Hair follicle dermal papilla cell (primary cell): ENCODE measurements at places on chromosomes 13 and 19. TPM values are rescaled to one million over a fixed set of nuclear protein-coding genes. Genes with fewer than 3 reads are reported as not detected.

The SCN1B gene
- total RNA-seq, result 3.1 and 3.4 TPM in 2 replicates

The MBOAT7 gene
- 19.1 and 32.5 TPM in 2 replicates for total RNA-seq

The OR7G1 gene
- not detected in 2 replicates for total RNA-seq

The CLEC17A gene
- total RNA-seq, result not detected in 2 replicates

The HTR2A gene
- total RNA-seq, result 0.49 and 2.3 TPM in 2 replicates

The HRC gene
- not detected in 2 replicates for total RNA-seq

The ZNF682 gene
- 1.8 and 2.8 TPM in 2 replicates for total RNA-seq

The TGFBR3L gene
- total RNA-seq, result 0.32 and 0.73 TPM in 2 replicates

The TEX101 gene
- not detected in 2 replicates for total RNA-seq

The CD22 gene
- not detected in 2 replicates for total RNA-seq

The ICAM5 gene
- 1.5 TPM in 1 of 2 replicates, not detected in the other for total RNA-seq

The MYO1F gene
- 0.85 and 2.8 TPM in 2 replicates for total RNA-seq

The ZNF90 gene
- 1.1 and 1.3 TPM in 2 replicates for total RNA-seq

The FREM2 gene
- total RNA-seq, result 0.16 TPM in 1 of 2 replicates, not detected in the other

The KIR2DL4 gene
- total RNA-seq, result not detected in 2 replicates

The RELB gene
- 12.1 and 13.5 TPM in 2 replicates for total RNA-seq

The IGFL3 gene
- total RNA-seq, result 0.49 and 1.2 TPM in 2 replicates

The ZNF552 gene
- total RNA-seq, result 4.5 and 6.0 TPM in 2 replicates

The PLIN5 gene
- total RNA-seq, result not detected in 2 replicates

The DHDH gene
- not detected in 2 replicates for total RNA-seq

The GGN gene
- total RNA-seq, result 0.49 and 1.2 TPM in 2 replicates

The COLGALT1 gene
- 91.4 and 113 TPM in 2 replicates for total RNA-seq

The EPS8L1 gene
- total RNA-seq, result 0.36 and 0.65 TPM in 2 replicates

The SYDE1 gene
- 83.4 and 90.7 TPM in 2 replicates for total RNA-seq

The ATP8A2 gene
- total RNA-seq, result under 0.01 and 0.16 TPM in 2 replicates

The S1PR4 gene
- total RNA-seq, result not detected in 2 replicates

The MEIOSIN gene
- total RNA-seq, result not detected in 2 replicates

The FBXO17 gene
- 28.4 and 34.6 TPM in 2 replicates for total RNA-seq

The KLK4 gene
- not detected in 2 replicates for total RNA-seq

The C13orf42 gene
- not detected in 2 replicates for total RNA-seq

The CD79A gene
- total RNA-seq, result 0.12 TPM in 1 of 2 replicates, not detected in the other

The NKPD1 gene
- not detected in 2 replicates for total RNA-seq

The HIF3A gene
- total RNA-seq, result 0.12 and 1.8 TPM in 2 replicates

The GPALPP1 gene
- total RNA-seq, result 26.4 and 29.0 TPM in 2 replicates

The KL gene
- under 0.01 TPM in 2 replicates for total RNA-seq

The ZNF726 gene
- total RNA-seq, result 0.81 and 1.2 TPM in 2 replicates

The HIPK4 gene
- 0.12 and 0.49 TPM in 2 replicates for total RNA-seq

The ZFP82 gene
- total RNA-seq, result 9.4 and 11.7 TPM in 2 replicates

The ZNF441 gene
- 10.8 and 11.8 TPM in 2 replicates for total RNA-seq

The LPAR2 gene
- 3.5 and 3.7 TPM in 2 replicates for total RNA-seq

The ZNF563 gene
- total RNA-seq, result 1.9 and 2.1 TPM in 2 replicates

The CNFN gene
- total RNA-seq, result not detected in 2 replicates

The ZNF665 gene
- 5.2 and 7.5 TPM in 2 replicates for total RNA-seq

The GTF2F1 gene
- total RNA-seq, result 45.9 and 46.8 TPM in 2 replicates

The GPR12 gene
- total RNA-seq, result not detected in 2 replicates

The SWSAP1 gene
- total RNA-seq, result 0.97 TPM in 2 replicates

The TRAPPC2B gene
- 7.5 and 10.9 TPM in 2 replicates for total RNA-seq

The PRODH2 gene
- total RNA-seq, result not detected in 2 replicates

The OVOL3 gene
- total RNA-seq, result not detected in 2 replicates

The ENOX1 gene
- 11.9 and 13.1 TPM in 2 replicates for total RNA-seq

The RFPL4A gene
- not detected in 2 replicates for total RNA-seq

The ZNF490 gene
- total RNA-seq, result 5.8 and 6.5 TPM in 2 replicates

The KLK13 gene
- not detected in 2 replicates for total RNA-seq
